ENCODE measurements at places on chromosomes 1 and 21.

DNA sequence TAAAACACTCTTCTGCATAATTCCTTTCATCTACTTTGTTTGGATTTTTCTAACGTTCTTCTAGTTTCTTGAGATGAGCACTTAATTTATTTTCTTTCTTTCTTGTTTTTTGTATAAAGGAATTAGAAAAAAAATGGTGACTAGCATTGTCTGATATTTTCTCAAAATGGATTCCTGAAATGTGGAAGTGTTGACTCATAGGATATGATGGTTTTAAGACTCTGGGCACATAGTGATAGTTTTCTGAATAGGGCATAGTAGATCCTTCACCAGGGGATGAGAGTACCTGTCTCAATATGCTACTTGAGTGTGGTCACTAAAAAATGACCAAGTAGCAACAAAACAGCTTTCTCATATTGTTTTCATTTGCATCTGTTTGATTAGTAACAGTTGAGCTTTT, 100.9 kb downstream of the PEX14 start:
- DNase-seq: no peak

DNA sequence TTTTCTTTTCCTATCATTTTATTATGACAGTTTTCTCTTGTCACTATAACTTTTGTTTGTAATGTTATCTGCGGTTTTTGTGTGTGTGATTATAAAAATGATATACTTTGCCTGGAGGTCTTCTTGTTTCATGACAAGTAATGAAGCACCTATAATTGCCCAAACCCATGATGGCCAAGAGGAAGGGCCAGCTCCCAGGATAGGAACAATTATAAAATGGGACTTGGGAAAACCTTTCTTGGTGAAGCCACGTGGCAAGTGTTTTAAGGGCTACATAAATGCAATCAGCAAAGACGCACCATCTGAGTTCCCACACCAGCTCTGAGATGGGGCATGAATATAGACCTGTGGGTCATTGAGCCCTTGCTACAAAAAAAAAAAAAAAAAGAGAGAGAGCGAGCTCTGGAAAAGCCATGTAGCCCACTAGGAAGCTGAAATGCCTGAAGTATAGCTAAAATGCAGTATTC, 462.6 kb upstream of the RUNX1 start:
- DNase-seq: no peak

DNA sequence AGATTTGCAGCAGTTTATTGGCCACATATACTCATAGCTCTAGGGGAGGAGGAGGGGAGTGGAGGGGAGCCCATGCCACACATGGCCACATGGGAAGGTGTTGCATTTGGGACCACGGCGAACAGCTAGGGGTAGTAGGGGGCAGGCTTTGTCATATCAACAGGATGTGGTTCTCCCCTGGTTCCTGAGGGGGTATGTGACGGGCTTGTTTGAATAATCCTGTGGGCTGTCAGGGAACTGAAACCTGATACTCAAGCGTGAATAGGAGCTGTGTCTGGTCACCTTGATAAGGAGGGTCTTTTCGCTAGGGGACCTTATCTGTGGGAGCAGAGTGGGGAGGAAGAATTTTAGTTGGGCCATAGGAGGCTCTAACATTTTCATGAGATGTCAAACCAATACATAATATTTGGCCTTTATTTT, 264.7 kb downstream of the CTH start:
- peak; percentile 79 for DNase-seq

DNA sequence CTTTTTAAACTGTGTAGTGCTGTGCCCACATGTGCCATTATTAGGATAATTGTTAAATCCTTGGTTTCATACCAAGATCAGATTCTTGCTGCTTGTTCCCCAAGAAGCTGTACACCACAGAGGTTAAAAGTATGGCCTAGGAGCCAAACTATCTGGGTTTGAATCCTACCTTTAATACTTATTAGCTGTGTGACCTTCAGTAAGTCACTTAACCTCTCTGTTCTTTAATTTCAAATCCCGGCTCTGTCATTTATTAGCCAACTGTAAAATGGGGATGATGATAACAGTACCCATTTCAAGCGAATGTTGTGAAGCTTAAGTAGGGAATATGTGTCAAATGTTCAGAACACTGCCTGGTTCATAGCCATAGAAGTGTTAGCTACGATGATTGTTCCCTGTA, 32.6 kb downstream of the NKAIN1 start:
- no peak for DNase-seq

- peak; percentile 66 for DNase-seq
Measured at GRCh38 chr1:25430967-25431881, 527 bp downstream of the MACO1 start.

DNA sequence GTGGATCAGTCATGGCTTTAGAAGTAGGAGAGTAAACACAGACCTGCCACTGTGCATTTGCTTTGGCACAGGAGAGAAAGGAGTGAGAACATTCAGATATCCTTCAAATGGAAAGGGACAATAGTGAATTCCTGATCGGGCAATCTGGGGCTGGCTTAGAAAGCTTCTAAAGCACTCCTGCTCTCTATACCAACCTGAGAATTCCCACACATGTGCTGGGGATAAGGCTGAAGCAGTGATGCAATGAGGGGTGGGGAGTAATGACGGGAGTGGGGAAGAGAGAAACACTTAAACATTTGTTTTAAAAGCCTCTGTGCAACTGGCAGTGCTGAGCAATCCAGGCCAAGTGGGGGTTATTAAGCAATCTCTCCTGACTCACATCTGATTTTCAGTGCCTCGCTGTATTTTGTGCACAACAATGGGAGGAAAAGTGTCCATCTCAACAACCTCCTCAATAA, 108.8 kb downstream of the KIAA0319L start:
- DNase-seq: no peak

GRCh38 chr1:161085165-161085564, 4.2 kb downstream of the NECTIN4 start:
- no peak for DNase-seq

GRCh38 chr1:33660244-33660643, 187.8 kb downstream of the ZSCAN20 start:
- DNase-seq: no peak

DNA sequence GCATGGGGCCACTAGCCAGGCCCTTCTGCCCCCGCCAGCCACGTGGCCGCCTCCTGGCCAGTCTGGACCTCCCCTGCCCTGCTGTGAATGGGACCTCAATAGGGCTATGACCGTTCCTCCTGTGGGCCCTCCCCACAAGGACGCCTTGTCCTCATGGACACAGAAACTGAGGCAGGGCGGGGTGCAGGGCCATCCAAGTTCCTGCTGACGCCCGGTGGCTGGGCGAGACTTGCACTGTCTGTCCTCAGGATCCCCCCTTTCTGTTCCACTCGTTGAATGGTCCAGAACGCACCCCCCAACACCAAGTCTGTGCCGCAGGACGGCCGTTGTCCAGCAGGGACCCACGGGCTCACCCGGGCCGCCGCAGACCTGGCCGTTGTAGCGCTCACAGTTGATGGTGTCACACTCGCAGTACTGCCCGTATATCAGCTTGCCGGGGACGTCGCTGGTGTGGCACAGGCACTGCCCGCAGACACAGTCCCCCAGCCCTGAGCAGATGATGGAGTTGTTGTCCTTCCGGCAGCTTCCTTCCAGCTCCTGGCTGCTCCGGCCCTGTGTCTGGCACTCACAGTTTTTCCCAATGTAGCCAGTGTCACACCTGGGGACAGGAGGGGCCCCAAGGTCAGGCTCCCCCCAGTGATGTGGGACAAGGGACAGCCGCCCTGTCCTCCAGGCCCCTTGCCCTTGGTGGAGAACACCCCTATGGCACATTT, 16.3 kb upstream of the PTTG1IP start:
- no peak for DNase-seq

GRCh38 chr1:25912076-25912831, 6.0 kb upstream of the STMN1 start:
- no peak for DNase-seq

DNA sequence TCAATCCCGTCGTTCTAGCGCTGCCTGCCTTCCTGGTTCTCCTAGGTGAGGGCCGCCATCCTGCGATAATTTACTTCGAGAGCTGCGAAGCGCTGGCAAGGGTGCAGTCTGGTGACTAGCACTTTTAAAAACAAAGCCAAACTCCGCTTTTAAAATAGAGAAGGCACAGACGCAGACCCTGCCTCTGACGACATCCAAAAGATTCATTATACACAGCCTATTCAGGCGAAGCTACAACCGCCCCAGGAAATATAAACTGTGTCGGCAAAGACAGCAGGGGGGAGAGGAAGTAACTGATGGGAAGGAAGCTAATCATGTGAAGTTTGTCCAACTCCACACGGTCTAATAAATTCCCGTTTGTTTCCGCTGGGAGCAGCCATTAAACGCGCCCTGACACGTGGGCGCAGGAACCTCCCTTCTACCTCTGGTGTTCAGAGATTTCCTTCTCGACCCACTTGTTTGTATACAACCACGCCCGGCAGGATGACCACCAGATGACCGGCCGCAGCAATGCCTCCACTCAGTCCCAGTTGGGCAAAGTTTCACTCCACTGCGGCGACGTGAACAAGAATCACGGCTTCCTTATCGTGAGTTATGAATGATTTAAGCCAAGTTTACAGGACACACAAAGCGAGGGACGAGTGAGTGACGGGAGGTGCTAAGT, 1.3 kb downstream of the GNG12 start:
- peak; percentile 47 for DNase-seq

DNA sequence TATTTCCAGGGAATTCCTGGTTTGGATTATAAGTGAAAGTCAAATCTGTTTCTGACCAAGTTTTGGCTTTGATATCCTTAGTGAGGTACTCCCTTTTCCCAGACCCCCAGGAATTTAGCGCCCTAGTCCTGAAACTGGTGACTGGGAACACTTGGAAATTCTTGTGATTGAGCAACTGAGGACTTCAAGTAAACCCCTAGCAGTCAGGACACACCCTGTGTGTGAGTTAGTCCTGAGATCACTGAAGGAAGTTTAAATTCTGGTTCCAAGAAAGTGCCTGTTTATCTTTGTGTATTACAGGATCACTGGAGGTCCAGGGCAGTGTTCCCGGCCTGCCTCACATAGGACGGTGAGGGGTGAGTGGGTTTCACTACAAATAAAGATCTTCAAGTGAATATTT, 95.1 kb upstream of the F3 start:
- DNase-seq: no peak

DNA sequence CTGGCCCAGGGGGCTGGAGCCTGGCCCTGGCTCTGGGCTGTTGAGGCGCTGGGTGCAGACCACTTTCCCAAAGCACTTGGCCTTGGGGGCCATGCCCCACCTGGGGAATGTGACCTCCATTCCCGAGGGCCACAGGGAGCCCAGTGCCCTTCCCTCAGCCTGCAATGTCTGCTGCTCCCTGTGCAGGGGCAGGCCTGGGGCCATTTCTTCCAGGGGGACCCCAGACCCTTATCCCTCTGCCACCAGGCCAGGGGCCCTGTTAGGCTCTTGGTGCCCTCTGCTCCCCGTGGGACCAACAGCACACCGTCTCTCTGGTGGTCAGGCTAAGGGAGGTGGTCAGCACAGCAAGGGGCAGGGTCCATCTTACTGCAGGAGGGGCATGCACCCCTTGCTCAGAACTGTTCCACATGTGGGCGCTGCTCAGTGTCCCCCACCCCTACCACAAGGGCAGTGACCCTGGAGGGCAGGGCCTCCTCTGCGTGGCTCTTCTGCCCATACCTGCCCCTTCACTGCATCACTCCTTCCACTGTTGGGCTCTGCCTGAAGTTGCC, 1.1 kb upstream of the TMEM52 start:
- DNase-seq: no peak

DNA sequence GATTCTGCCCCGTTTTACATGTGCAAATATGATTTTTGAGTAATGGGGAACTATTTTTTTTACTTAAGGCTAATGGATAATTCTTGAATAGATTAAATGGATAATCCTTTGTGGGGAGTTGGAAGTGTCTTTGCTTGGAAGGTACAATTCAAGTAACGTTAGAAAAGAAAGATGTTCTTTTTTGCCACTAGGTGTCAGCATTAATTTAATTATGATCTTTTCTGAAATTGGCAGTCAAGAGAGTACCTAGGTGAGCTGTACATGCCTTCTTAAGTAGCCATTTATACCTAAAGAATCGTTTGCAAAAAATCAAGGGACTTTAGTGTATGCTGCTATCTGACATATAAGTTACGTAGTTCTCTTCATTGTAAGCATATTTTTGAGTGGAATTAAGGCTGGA, 2.2 kb downstream of the FBXO28 start:
- DNase-seq: peak; percentile 66

- DNase-seq: no peak
Measured at GRCh38 chr1:70720521-70720920, 309.5 kb downstream of the CTH start.

Measured in GM23338 (cell line).